Stimulated activated CD4-positive, alpha-beta T cell treated with anti-CD3 and anti-CD28 coated beads, Interleukin-15, amount 100 ng/mL, for 48 hours (primary cell): ENCODE measurements at places on chromosomes 12 and 14.

GRCh38 chr12:99498756-99499155 lies 148.8 kb upstream of the GARIN6 start:
- no peak for DNase-seq

GRCh38 chr12:50515587-50515986 lies 10.8 kb downstream of the DIP2B start:
- no peak for DNase-seq

DNA sequence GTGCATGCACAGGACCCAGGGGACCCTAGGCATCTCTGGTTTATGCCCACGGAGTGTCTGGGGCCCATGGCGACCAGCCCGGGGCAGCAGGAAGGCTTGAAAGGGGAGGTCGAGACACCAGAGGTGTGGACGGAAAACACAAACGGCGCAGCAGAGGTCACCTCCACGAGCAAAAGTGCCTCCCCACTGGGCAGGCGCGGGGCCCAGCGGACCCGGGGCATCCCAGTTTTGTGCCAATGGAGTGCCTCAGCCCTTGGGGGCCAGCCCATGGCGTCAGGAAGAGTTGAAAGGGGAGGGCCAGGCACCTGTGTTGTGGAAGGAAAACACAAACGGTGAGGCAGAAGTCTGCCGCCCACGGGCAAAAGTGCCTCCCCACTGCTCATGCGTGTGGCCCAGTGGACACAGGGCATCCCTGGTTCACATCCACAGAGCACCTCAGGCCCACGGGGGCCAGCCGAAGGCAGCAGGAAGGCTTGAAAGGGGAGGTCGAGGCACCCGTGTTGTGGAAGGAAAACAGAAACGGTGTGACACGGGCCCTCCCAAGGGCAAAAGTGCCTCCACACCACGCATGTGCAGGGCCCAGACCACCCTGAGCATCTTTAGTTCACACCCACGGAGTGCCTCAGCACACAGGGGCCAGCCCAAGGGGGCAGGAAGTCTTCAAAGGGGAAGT lies 378.8 kb downstream of the ALG10 start:
- no peak for DNase-seq

DNA sequence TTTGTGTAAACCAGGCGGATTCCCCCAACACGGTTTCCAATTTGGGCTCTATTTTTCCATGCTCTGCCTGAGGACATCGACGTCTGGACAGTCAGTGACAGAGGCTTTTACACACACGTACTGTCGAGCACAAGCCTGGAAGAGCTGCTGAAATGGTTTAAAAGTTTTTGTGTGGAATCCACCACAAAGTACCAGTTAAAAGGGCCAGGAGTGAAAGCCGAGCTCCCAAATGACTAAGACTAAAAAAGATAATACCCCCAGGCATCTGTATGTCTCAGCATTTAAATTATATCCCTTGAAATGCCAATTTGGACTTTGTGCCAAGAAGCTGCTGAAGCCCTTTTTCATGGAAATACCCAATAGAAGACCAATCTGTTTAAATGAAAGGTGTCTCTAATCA lies 173.2 kb downstream of the EGLN3 start:
- DNase-seq: no peak

DNA sequence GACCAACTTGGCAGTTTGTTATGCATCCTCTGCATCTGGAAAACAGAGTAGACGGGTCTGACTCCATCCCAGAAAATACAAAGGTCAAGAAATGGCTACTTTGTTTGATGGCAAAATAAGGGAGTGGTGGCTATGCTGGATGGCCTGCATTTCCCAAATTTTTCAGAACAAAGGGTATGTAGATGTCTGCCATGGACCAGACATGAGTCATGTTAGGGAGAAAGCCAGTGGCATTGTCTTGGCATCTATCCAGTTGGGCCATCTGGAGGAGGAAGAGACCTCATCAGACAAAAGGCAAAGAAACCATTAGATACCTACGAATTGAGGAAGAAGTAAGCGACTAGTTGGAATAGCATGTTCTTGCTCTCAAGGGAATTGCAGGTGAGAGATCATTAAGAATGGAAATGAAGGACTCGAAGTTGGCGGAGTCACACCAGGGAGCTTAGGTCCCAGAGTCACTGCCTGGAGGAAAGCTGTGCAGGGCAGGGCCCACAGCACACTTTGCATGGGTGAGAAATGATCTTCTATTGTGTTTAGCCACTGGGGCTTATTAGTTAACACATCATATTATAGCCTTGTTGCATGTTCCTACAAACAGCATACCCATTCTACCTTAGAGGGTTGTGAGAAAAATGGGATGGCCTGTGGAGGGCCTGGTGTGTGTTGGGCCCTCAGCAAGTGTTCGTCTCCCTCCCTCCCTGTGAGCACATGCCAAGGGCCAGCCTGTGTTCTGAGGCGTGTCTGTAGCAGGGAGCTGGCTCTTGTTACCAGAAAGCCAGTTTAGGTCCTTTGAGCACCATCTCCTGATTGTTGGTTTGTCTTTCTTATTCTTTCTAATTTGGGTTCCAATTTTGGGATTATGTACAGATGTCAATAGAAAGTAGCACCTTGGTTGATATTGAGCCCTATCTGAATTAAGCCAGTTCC lies 119.4 kb downstream of the KTN1 start:
- DNase-seq: no peak

DNA sequence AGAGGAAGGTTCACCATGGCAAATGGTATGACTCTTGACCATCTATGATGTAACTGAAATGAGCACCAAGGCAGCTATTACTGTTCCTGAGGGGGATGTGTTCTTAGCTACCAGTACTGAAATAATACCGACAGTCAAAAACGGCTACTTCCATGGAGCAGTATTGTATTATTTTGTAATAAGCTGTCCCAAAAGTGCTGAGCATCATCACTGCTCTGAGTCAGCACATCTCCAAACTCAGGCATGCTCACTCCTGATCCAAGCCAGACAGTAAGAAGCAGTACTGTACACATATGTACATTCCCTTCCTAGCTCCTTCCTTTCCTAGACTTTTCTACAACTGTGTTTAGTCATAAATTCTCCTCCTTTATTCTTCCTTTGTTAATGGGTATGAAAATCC lies 8.6 kb downstream of the VTI1B start:
- no peak for DNase-seq

GRCh38 chr12:105445649-105446048 lies 115.2 kb downstream of the C12orf75 start:
- DNase-seq: no peak

DNA sequence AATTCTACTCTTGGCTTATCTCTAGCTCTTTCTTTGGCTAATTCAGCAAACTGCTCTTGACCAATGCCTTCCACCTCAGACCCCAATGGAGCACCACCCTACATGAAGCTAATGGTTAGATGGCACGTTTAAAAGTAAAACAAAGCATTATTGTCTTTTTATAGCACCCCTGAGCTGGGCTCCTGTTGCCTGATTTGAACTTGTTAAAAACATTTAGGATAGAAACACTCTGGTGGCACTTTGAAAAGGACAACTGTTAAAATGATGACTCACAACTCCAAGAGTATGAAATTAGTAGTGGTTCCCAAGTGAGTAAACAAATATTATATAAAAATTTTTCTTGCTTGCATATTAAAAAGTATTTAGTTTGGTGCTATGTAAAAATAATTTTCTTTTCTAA lies 299.6 kb upstream of the DCN start:
- DNase-seq: no peak

DNA sequence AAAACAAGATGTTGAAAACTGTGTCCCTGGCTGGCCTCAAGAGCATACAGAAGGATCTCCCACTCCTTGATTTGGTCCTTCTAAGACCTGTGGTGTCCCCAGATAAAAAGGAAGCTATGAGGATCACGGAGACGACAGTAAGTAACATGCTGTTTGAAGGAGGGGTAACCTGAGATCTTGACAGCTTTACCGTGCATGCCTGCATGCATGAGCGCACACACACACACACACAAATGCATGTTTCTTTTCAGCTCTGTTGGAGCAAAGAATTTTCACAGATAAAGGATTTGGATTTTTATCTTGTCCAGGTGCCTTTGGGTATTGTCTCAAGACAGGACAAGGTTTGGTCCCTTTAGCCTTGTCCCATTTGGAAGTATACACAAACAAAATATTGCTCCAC lies 411.6 kb upstream of the CCDC196 start:
- DNase-seq: no peak

DNA sequence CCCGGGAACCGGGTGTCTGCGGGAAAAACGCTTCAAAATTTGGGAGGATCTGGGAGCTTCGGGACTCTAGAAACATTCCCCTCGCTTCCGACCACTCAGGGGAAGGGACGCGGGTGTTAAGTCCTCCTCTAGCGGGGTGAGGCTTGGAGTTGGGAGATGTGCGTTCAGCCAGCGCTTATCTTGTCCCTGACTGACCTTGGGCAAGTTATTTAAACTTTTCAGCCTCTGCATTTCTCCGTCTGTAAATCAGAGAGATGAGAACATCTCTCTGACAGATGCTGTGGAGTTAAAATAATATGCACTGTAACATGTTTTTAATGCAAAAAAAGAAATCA lies 76.9 kb upstream of the ANO4 start:
- no peak for DNase-seq

DNA sequence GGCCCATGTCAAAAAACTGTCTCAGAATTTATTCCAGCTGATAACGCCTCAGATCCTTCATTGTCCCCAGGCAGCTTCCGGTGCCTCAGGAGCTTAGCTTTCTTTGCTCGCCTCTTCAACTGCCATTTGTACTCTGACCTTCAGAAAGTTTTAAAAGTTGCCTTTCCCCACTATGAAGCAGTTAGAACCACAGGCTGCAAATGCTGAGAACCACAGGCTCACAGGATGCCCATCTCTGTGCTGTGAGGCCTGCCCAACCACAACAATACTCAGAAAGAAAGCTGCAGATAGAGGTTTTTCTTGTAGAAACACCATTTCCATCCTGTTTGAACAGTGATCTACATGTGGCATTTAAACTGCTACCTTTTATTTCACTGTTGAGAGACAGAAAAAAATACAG lies 131.1 kb downstream of the PRKCH start:
- DNase-seq: peak; percentile 50

DNA sequence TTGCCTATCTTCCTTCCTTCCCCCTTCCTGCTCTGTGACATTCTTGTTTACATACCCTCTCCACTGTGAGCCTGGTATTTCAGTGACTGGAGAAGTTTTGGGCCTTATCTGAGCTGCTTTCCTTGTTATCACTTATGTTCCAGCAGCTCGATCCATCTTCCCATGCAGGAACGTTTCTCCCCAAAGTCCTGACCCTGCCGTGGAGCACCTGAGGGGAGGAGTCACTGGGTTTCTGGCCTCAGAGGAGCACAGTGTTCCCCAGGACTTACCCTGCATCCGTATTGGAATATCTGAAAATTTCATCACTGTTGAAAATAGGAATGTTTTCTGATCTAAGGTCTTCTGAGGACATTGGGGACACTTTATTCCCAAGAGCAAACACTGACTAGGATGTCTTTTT lies 141.8 kb downstream of the CACNA1C start:
- no peak for DNase-seq

DNA sequence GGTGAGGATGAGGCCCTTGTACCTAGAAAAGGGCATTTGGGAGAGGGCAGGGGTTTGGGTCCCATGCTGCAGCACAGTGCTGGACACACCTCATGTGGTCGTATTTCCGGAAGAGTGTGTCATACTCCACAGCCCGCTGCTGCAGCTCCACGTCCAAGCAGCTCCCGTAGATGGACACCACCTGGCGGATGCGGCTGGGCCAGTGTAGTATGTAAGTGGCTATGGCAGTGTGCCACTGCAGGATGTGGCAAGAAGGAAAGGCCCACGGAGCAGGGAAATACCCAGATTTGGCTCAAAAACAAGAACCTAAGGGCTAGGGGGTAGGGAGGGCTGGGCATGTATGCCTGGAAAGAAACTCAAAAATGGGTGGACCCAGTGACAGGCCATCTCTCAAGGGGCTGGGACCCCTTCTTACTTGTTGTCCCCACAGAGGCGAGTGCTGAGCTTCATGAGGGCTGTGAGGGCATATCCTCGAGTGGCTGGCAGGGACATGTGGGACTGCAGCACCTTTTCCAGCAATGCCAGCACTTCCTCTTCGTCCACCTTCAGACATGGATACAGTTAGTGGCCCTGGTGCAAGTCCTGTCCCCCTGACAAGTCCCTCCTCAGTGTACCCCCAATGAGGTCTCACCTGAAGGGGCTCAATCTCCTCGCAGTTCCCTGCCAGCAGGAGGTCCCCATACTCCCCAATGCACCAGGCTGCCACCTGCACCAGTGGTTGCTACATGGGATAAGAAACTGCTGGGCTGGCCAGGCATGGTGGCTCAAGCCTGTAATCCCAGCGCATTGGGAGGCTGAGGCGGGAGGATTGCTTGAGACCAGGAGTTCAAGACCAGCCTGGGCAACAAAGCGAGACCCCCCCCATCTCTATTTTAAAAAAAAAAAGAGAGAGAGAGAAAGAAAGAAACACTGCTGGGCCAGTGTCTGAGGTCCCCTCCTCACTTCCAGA lies 5.4 kb downstream of the AP1G2 start:
- DNase-seq: no peak

GRCh38 chr12:53219956-53220693 lies 11.9 kb downstream of the RARG start:
- peak; percentile 72 for DNase-seq

DNA sequence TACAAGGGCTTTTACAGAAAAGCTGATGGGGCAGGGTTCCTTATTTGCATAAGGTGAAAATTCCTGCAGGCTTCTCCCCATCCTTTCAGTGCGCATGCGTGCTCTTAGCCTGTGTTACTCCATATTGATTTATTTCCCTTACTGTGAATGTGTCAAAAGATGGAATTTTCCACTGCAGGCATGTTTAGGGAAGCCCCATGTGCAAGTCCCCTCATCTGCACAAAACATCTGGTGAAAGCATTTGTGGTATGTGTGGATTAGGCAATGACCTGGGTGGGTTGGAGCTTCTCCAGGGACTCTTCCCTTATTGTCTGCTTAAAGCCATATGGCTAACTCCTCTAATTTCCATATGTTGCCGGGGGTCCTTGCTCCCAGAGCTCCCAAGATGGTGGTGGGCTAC lies 912.7 kb upstream of the LRFN5 start:
- no peak for DNase-seq

- no peak for DNase-seq
These were observed 17.1 kb downstream of the DEGS2 start for GRCh38 chr14:100142073-100143040.

GRCh38 chr12:108076556-108076955 lies 52.5 kb upstream of the WSCD2 start:
- DNase-seq: no peak

DNA sequence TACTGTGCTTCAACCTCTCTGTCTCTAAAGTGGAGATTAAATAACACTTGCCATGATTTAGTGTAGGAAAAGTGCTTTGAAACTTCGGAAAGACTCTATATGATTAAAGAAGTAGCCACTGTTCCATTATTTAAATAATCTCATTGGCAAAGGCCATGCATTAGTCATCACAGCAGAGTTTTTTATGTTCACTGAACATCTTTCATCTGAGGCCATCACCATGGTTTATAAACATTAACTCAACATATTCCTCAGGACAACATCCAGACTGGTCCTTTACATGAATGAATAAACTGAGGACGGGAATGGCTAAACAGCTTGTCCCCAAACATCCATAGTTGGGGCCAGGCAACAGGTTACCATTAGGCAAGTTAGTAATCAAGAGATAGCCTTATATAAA lies 124.6 kb upstream of the FRMD6 start:
- no peak for DNase-seq

DNA sequence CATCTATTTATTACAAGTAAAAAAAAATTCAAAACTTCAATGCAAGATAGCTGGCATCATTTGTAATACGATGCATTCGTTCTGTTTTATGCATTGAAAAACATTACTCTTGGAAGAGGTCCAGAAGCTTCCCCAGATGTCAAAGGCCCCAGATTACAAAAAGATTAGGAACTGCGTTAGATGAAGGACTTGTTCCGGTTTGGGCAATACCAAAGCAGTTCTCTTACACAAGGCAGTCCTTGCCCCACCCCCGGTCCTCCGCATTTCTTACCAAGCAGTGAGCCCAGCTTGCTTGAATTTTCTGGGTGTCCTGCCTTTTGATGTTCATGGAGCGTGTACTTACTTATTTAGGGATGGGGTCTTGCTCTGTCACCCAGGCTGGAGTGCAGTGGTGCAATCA lies 4.8 kb upstream of the HVCN1 start:
- no peak for DNase-seq
